ENCODE measurements at places on chromosomes 5 and 9. TPM values are rescaled to one million over a fixed set of nuclear protein-coding genes. Genes with fewer than 3 reads are reported as not detected.

Gene PHYHD1
- 20.0 TPM for total RNA-seq

Gene ST8SIA4
- total RNA-seq = 0.26 TPM

Gene SAXO1
- total RNA-seq = 0.17 TPM

Gene CCDC152
- 1.5 TPM for total RNA-seq

Gene PCDHAC1
- total RNA-seq = 0.51 TPM

Gene DTWD2
- 5.4 TPM for total RNA-seq

Gene CCIN
- total RNA-seq = 1.3 TPM

Gene HTR1A
- total RNA-seq = not detected

Gene NPR3
- 14.9 TPM for total RNA-seq

Gene C9orf50
- 0.17 TPM for total RNA-seq

Gene C5orf52
- not detected for total RNA-seq

Gene CEL
- under 0.01 TPM for total RNA-seq

Gene OLFML2A
- total RNA-seq = 33.7 TPM

Gene IL5
- total RNA-seq = not detected

Data from fibroblast of lung (primary cell).